ENCODE measurements at places on chromosomes 5 and 9. TPM values are rescaled to one million over a fixed set of nuclear protein-coding genes. Genes with fewer than 3 reads are reported as not detected.

Gene IL17B
- 0.44 TPM for polyA plus RNA-seq

Gene PAEP
- 0.98 TPM for polyA plus RNA-seq

Gene CDC25C
- polyA plus RNA-seq, result 0.55 TPM

Gene C1QTNF3
- polyA plus RNA-seq, result 0.92 TPM

Gene PCDHA11
- polyA plus RNA-seq, result 0.08 TPM

Gene SH3TC2
- 0.81 TPM for polyA plus RNA-seq

Gene SVEP1
- 6.5 TPM for polyA plus RNA-seq

Gene TBC1D2
- polyA plus RNA-seq, result 65.1 TPM

Gene CTXN3
- polyA plus RNA-seq, result not detected

Gene OR1L6
- not detected for polyA plus RNA-seq

Gene OR1J2
- not detected for polyA plus RNA-seq

Gene IL3
- not detected for polyA plus RNA-seq

Gene TMC1
- 0.10 TPM for polyA plus RNA-seq

Gene CNTNAP3B
- polyA plus RNA-seq, result 5.7 TPM

Gene FANCG
- polyA plus RNA-seq, result 7.2 TPM

Gene PCDHA4
- 0.26 TPM for polyA plus RNA-seq

Gene SGCD
- 0.79 TPM for polyA plus RNA-seq

Gene PFN3
- polyA plus RNA-seq, result not detected

Gene MCTP1
- polyA plus RNA-seq, result 21.7 TPM

Gene PPP3R2
- polyA plus RNA-seq, result not detected

Gene PCDHGC4
- 0.08 TPM for polyA plus RNA-seq

Gene PRLR
- polyA plus RNA-seq, result 0.02 TPM

Gene SLC46A2
- 18.5 TPM for polyA plus RNA-seq

Gene PRUNE2
- 3.8 TPM for polyA plus RNA-seq

Gene LCN15
- polyA plus RNA-seq, result 0.16 TPM

Gene ANKRD20A1
- polyA plus RNA-seq, result 0.18 TPM

Gene TUSC1
- polyA plus RNA-seq, result 14.0 TPM

Gene EPB41L4B
- polyA plus RNA-seq, result 10.4 TPM

Gene HAVCR1
- polyA plus RNA-seq, result 0.12 TPM

Gene PPP6C
- 23.5 TPM for polyA plus RNA-seq

Gene ECM2
- 1.8 TPM for polyA plus RNA-seq

Gene PIP5K1B
- polyA plus RNA-seq, result 10.8 TPM

Gene PCDHB6
- polyA plus RNA-seq, result 0.16 TPM

Gene TLX3
- polyA plus RNA-seq, result not detected

All from lung (tissue), 17 donors.